Islet precursor cell (in vitro differentiated cells): ENCODE measurements at places on chromosomes 12 and 14.
A peak's percentile ranks its signal among the peaks of the same experiment; 100 is the strongest.

GRCh38 chr14:86884498-86884897 is 1108.5 kb downstream of the GALC start:
- DNase-seq, result no peak

DNA sequence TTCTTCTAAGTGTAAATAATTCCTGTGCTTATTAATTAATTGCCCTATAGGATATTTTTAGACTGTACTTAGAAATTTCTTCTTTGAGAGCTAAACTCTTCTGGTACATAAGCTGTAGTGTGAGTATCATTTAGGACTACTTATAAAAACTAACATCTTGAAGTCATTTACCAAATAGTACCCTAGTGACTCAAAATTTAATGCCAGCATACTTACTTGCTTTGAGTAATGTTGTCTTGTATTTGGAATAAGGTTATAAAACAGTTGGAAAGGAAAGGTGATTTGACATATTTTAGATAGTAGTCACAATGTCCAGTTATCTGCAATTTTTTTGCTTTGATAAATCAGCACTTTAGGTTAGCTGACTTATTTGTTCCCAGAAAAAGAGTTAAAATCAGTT is 39.1 kb downstream of the SPATA7 start:
- DNase-seq, result no peak

GRCh38 chr14:75559451-75560222 is 18.8 kb upstream of the FLVCR2 start:
- DNase-seq, result no peak

GRCh38 chr12:107607464-107608392 is 77.9 kb upstream of the PWP1 start:
- DNase-seq, result peak; percentile 93

DNA sequence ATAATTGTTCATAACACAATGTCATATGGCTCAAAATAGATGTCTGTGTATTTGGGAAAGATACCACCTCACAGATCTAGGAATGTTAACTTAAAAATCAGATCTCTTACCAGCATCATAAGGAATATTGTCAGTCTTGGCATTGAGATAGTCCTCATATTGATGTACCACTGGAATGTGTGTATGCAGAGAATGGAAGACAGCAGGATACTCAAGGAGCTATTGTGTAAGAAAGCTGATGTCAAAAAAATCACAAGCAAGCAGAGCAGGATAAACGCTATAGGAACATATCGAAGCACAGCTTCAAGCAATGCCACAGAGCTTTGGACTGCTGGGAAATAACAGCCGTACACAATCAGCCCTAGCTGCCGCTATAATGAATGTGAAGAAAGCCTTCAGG is 45.1 kb upstream of the GRIN2B start:
- no peak for DNase-seq

DNA sequence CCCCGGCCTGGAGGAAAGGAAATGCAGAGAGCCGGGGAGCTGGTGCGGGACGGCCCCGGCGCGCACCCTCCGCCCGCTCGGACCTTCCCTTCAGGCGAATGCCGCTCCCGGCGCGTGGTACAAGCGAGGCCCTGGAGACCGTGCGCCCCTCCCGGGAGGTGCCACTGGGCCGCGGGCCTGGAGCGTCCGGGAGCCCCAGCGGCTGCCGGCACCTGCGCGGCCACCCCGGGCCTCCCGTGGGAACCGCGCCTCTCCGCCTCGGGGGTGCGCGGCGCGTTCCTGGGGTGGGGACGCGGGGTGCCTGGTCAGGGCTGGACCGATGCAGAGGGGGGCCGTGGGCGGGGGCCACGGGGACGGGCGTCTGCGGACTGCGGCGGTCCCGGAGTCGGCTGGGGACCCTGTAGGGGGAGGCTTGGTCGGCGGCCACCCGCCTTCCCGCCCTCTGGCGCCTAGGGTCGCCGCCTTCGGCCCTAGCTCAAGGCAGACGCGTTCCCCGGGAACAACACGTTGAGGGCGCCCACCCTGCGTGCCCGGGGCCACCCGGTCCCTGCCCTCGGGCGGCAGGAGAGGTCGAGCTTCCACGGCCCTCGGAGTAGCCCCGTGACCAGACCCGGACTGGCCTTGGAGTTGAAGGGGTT is 599 bp downstream of the PAPLN start:
- peak; percentile 63 for DNase-seq

GRCh38 chr12:53145383-53146260 is 34.9 kb upstream of the ZNF740 start:
- DNase-seq, result no peak

GRCh38 chr12:130044991-130045621 is 117.2 kb upstream of the FZD10 start:
- DNase-seq, result peak; percentile 88

GRCh38 chr12:71958056-71958455 is 19.4 kb downstream of the TPH2 start:
- DNase-seq, result no peak

GRCh38 chr14:60657456-60658210 is 8.4 kb upstream of the SIX1 start:
- DNase-seq, result no peak

- DNase-seq, result peak; percentile 85
Observed at GRCh38 chr12:107318806-107319532, 225.6 kb upstream of the CRY1 start.

DNA sequence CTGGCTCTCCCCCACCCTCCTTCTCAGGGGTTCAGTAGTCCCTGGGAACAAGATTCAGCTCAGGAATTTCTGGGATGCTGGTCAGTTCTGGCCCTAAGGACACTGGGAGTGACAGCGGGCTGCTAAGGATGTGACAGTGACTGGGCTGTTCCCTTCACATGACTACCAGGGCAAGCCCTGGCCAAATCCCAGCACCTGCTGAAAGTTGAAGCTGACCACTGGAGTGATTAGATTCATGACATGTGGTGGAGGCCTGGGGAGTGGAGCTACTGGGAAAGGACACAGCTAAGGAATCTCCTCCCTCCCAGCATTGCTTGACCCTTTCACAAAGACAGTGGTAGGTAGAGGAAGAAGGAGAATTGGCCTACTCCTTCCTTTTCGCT is 204.9 kb downstream of the DAD1 start:
- DNase-seq, result no peak

DNA sequence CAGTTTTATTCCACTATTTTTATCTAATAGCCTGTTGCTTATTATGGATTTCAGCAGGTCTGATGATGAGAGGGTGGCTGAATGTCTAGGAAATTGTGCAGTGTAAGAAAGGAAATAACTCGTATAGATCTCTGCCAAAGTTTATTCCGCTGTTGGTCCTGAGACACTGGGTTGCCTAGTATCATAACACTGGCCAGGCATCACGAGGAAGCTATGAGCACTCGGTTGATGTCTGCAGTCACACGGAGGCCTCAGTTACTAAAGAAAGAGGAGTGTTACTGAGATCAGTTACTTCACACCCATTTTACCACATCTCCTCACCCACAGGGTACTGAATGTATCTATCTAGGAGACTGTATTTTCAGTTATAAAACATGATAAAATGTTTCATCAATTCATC is 21.9 kb downstream of the BHLHE41 start:
- DNase-seq, result no peak

GRCh38 chr12:11896417-11896929 is 174.3 kb upstream of the BCL2L14 start:
- peak; percentile 76 for DNase-seq

- no peak for DNase-seq
Observed at GRCh38 chr12:60096727-60097126, 500.9 kb downstream of the SLC16A7 start.

GRCh38 chr12:102939670-102940222 is 17.7 kb upstream of the ASCL1 start:
- no peak for DNase-seq

DNA sequence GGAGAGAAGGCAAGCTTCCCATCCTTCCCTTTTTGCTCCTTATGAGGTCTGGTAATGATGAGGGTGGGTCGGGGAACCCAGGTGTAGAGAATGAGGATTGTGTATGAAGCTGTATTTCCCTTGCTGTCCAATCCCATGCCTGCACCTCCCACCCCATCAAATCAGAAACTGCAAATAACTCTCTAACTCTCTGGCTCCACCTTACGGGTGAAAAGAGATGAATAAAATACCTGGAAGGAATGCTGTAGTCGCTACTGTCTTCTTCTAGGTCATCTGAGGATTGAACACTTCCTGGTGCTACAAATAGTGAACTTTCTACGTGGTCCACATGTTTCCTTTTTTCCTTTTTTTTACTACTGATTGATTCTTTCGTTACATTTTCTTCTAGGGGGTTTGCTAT is 38.9 kb upstream of the DICER1 start:
- DNase-seq, result peak; percentile 24

DNA sequence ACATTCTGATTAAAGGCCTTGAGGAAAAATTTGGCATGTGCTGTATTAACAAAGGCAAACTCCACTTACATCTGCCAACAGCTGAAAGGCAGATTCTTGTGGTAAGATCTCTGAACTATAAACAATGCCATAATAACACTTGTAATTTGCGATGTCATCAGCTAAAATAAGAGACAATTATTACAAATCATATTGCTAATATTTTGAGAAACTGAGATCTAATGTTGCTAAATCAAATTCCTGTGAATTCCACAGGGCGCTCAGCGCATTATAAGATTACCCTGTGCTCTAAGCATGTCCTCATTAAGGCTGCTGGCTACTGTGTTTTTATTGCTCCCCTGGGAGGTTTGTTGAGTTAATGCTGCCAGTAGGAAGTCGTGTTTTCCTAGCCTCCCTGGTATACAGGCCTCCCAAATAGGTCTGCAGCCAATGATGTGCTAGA is 244.8 kb downstream of the DACT1 start:
- DNase-seq, result no peak

DNA sequence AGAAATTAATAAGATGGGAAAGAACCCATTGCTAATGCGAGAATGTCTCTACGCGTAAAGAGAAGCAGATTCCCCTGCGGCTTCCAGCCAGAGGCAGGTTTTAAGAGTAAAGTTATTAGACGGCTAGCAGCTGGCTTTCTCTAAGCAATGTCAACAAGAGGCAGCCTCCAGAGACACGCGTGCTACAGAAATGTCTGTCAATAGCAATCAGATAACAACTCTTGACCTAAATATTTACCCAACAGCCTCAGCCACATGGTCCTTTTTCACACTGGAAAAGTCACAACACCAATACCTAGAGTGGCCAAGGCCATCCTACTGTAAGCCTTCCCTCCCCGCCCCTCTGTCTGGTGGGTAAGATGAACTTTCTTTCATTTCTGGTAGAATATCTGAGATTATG is 146.0 kb upstream of the SFSWAP start:
- DNase-seq, result no peak

- DNase-seq, result peak; percentile 79
Observed at GRCh38 chr12:52148464-52149181, 43.2 kb downstream of the KRT80 start.

DNA sequence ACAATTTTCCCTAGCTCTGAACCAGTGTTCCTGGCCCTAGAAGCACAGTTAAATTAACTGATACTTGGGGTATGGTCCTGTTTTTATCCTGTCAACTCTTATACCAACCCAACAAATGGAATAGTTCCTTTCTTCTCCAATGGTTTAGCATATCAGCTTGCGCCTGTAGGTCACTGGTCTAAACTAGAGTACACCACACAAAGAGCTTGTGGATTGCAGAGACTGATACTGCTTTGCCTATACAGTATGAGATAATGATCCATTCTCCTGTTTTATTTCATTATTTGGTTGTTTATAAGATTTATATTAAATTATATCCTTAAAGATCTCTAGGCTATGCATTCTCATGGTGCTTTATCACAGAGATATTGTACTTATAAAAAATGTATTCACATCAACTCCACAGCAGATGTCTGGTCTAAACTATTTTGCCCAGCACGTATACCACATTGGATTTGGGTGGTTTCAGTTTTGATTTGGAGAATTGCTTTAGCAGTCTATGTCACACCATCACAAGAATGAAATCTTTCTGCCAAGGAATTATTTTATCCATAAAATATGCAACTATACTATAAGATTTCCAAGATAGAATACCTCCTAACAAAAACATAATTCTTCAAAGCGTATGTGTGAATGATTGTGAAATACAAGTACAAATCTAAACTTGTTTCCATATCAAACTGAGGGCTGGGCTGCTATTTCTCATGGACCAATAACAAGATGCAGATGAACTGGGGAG is 142.1 kb downstream of the SLC16A7 start:
- DNase-seq, result no peak

DNA sequence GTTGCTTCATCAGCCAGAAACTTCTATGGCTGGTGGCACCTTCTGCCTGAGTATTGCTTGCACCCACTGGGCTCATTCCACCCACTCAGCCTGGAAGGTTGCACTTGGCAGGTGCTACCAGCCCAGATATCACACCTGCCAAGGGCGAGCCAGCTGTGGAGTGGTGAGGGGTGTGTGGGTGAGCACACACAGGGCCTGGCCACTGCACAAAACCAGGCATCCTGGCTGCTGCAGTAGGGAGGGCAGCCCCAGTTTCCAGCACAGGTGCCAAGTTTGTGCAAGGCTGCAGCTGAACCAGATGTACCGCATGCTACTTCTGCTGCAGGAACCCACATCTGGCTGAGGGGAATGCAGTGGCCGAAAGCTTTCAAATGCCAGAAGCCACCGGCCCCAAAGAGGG is 1147.8 kb downstream of the FSCB start:
- no peak for DNase-seq

DNA sequence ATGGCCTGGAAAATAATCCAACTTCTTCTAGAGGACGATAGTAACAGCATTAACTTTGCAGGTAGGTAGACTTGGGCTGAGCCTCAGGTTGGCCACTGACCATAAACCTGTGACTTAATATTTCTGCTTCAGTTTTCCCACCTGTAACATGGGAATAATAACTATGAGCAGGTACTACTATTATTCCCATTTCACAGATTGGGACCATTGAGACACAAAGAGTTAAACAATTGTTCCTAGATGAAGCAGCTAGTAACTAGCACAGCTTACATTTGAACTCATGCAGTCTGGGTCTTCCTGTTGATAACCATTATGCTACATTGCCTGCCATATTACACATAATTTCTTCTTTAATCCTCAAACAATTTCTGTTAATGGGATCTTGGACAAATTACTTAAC is 217.7 kb downstream of the NUAK1 start:
- DNase-seq, result no peak

- DNase-seq, result no peak
Observed at GRCh38 chr14:94863366-94863765, 93.5 kb upstream of the GSC start.

DNA sequence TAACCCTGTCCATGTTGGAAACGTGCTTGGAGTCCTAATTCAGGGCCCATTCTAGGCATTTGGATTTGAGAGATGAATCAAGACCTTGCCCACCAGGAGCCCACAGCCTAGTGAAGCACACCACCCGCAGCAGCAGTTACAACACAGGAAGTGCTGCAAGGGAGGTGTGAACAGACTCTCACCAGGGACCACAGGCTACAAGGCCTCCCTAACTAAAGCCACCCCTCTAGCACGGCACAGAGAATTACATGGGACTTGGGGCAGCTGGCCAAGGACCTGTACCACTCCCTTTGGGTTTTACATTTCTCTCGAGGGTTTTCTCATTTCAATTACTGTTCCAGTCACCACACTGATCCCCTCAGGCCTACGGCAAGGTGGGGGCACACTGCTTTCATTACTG is 49.5 kb upstream of the FOXN3 start:
- no peak for DNase-seq

- DNase-seq, result no peak
Observed at GRCh38 chr14:36085861-36086260, 90.7 kb downstream of the PTCSC3 start.
